ENCODE measurements at places on chromosomes 12 and 14.

GRCh38 chr12:7073946-7074345, 13.4 kb downstream of the C1S start:
- peak; percentile 21 for DNase-seq

DNA sequence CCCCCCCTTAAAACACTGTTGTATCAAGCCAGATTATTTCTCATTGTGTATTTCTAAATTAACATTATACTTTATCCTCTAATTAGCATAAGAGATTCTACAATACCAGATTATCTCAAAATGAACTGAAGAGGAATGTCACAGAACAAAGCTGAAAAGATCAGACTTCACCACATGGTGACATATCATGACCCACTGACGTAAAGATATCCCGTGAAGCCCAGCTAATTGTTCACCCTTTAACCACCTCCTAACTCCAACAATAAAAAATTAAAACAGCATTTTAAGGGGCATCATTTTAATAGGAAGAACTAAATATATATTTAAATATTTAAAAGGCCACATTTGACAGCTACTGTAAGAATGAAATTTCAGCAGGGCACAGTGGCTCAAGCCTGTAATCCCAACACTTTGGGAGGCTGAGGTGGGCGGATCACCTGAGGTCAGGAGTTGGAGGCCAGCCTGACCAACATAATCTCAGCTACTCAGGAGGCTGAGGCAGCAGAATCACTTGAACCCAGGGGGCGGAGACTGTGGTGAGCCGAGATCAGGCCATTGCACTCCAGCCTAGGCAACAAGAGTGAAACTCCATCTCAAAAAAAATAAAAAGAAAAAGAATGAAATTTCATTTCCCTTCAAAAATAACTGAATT, 29.0 kb downstream of the CDK17 start:
- DNase-seq, result no peak

- DNase-seq, result peak; percentile 21
Measured at GRCh38 chr12:47071241-47071852, 8.1 kb upstream of the PCED1B start.

GRCh38 chr12:107533218-107533617, 152.4 kb upstream of the PWP1 start:
- no peak for DNase-seq

DNA sequence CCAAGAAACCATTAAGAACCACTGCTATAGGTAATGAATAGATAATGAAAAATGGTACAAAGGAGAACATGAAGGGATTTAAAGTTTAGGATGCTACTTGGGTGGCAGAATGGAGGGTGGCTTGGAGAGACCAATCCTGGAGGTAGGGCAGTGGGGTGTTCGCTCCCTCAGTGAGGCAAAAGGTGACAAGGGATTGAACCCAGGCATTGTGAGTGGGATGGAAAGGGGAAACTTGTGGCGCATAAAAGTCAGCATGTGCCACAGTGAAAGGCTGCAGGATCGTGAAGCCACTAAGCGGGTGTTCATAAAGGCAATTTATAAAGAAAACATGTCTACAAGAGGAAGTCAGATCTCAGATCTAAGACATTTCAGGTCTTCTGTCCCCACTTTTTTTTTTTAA, 76.7 kb upstream of the SLC38A2 start:
- no peak for DNase-seq

- no peak for DNase-seq
Measured at GRCh38 chr14:100554082-100554677, 33.0 kb downstream of the BEGAIN start.

- no peak for DNase-seq
Measured at GRCh38 chr12:49582201-49582600, 14.3 kb upstream of the MCRS1 start.

DNA sequence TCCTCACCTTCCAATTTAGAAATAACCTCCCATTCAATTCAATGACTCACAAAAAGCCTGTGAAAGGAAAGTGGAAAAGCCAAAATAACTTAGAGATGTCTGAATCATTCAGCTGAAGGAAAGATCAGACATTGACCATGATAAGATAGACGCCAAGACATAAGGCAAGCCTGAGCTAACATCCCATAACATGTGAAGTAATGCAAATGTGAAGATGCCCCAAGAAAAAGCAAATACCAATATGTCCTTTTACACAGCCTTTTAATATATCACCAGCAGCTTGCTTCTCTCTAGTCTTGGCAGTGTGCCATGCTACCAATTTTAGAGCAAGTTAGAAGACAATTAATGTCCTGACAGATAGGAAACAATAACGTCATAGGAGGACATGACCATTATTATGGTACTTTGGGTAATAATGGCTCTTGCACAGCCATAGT, 2.4 kb upstream of the NUMB start:
- DNase-seq, result no peak

DNA sequence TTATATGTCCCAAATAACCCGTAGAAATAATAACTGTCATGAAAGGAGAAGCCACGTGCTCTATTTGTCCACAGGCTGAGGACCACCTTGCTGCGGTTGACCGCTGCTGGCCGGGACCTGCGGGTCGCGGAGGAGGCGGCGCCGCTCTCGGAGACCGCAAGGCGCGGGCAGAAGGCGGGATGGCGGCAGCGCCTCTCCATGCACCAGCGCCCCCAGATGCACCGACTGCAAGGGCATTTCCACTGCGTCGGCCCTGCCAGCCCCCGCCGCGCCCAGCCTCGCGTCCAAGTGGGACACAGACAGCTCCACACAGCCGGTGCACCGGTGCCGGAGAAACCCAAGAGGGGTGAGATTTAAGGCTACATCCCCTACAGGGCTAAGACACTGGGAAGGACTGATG, 21.0 kb downstream of the RPGRIP1 start:
- no peak for DNase-seq

DNA sequence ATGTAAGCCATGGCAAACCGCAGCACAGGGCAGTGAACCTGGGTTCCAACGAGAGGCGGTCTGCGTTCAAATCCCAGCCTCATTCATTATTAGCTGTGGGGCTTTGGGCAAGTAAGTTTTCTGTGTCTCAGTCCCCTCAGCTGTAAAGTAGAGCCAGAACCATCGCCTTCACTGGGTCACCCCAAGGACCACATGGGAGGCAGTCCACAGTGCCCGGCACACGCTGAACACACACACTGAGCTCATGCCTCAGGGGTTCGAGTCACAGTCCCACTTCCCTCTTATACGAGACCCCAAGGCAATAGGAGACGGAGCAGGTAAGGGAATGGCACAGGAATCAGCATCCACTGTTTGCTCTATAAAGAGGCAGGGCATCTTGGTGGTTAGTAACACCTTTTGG, 19.1 kb downstream of the LRTM2 start:
- no peak for DNase-seq

DNA sequence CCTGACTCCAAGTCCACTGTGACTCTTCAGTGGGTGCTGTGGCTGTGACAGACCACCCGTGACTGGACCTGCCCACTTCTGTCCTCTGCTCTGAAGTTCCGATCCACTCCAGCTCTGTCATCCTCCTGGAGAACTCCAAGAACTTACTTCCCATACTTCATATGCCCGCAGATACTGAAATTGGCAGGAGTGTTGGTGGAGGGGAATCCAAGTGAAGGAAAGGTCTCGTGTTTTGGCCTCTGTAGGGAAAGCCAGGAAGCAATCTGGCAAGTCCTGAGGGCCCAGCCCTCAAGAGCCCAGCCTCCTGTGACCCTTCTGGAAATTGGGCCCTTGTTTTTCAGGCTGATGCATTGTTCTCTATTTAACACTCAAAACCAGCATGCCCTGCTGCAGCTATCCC, 22.4 kb upstream of the FKBP4 start:
- DNase-seq, result no peak

GRCh38 chr12:52423035-52423434, 11.1 kb downstream of the KRT75 start:
- no peak for DNase-seq

- DNase-seq, result no peak
Measured at GRCh38 chr12:67388331-67389138, 119.4 kb downstream of the CAND1 start.

- DNase-seq, result no peak
Measured at GRCh38 chr14:74980398-74980730, 22.4 kb upstream of the EIF2B2 start.

DNA sequence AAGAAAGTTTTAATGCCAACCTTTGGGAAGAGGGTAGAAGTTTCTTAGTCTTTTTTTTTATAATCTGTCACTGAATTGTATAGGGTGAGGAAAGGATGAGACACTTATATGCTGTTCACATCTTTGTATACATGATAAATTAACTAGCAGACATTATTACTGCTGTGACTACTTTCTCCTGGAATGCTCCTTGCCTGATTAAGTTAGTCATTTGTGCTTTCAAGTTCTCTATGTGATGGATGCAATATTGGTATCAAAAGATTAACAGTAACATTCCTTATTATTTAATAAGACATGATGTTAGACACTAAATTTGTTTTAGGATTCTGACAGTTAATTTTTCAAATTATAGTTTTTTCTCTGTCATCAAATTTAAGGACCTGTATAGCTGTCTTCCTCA, 223.4 kb upstream of the GARIN2 start:
- DNase-seq, result no peak
